GM23248 (cell line): ENCODE measurements at places on chromosomes 11 and 22. TPM values are rescaled to one million over a fixed set of nuclear protein-coding genes. Genes with fewer than 3 reads are reported as not detected.

- DNase-seq = peak; percentile 81
These were observed 4.9 kb upstream of the CELSR1 start for GRCh38 chr22:46542011-46542985.

DNA sequence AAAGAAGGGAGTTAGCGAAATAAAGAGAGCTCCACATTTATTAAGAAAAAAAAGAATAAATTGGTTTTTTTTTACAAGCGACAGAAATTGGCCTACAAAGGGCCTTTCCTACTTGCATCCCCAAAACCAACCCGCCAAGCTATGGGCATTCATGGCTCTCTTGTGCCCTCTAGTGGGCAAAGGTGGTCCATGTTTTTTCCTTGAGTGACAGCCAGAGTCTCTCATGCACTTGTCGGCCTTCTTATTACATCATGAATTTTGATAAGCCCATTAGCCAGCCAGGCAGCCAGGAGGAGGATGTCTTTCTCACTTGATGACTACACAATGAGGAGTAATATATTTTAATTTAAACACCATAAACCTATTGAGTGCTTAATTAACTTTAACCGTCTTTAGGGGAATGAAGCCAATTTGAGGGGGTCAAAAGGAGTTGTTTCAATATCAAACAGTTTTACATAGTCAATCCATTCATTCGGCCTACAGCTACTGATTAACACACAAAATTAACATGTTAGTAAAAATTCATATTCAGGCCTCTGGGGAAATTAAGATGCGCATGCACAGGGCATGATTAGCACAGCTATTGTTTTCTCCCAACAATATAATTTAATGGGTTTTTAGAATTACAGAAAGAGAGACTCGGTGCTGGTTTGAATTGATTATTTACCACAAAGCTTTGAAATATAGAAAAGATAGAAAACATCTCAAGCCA is 85.5 kb downstream of the RCN1 start:
- peak; percentile 80 for DNase-seq

GRCh38 chr11:20066013-20066782 is 94.1 kb downstream of the DBX1 start:
- no peak for DNase-seq

GRCh38 chr11:1834779-1835670 is at the start of gene SYT8:
Gene SYT8, plus strand, starts transcription at chr11:1834990. Its CDS starts 116 bp downstream, at chr11:1835106.
- DNase-seq = no peak

GRCh38 chr11:10503777-10504480 is 37.1 kb downstream of the RNF141 start:
- no peak for DNase-seq

DNA sequence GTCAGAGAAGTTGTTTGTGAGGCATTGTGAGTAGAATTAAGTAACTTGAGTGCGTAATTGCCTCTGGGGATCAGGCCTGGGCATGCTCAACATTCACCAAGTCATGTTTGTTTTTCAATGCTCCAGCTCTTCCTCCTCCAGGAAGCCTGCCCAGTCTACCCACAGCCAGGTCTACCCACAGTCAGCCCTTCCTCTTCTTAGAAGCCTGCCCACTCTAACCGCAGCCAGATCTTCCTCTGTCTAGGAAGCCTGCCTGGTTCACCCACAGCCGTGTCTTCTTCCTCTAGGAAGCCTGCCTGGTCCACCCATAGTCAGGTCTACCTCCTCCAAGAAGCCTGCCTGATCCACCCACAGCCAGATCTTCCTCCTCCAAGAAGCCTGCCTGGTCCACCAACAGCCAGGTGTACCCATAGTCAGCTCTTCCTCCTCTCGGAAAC is 25.0 kb downstream of the LRP5 start:
- no peak for DNase-seq

Gene GSTT2
- 1.2 and 1.4 TPM in 2 replicates for polyA plus RNA-seq

GRCh38 chr11:43708776-43709175 is 28.2 kb downstream of the HSD17B12 start:
- DNase-seq = peak; percentile 6

DNA sequence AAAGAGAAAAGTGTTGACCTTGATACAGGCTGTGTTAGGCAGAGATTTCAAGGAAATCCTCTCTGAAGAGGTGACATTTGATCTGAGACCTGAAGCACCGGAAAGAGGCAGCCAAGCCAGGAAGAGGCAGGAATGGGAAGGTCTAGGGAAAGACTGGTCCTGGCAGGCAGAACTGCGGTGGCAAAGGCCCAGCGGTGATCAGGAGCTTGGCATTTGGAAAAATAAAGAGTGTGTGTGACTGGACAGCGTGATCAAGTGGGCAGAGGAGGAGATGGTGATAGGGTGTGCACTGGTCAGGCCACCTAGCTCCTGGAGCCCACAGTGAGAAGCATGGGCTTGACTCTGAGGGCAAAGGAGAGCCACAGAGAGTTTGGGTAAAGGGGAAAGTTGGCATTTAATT is 27.2 kb upstream of the GAB4 start:
- no peak for DNase-seq

Gene PLEKHB1
- polyA plus RNA-seq = not detected in 2 replicates

DNA sequence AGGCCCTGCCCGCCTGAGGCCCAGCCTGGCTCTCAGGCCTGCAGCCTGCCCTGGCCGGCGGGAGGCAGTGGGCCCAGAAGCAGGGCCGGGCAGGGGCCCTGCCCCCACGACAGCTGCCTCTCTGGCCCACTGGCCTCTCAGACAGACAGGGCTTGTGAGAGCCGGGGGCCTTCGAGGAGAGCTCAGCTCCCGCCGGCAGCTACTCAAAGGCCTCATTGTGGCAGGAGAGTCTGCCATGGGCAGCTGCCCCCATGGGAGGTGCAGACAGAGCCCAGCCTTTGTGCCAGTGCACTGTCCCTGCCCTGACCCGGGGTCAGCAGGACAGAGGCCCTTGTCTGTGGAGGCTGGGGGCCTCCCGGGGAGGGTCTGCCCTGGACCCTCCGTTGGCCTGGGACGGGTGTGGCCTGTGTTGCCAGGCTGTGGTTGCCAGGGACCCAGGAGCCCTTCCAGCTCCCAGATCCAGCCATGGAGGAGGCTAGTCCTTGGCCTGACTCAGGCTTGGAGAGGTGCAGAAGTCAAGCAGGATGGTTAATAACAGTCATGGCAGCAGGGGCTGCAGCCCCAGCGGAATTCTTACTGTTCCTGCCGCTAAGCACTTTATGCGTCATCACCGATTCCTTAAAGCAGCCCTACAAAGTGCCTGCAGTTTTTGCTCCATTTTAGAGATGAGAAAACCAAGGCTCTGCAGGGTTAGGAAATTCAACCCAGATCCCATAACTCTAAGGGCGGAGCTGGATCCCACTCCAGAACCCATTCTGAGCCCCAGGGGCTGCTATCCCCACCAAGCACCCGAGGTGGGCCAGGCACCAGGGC is 12.5 kb downstream of the FLRT1 start:
- no peak for DNase-seq

DNA sequence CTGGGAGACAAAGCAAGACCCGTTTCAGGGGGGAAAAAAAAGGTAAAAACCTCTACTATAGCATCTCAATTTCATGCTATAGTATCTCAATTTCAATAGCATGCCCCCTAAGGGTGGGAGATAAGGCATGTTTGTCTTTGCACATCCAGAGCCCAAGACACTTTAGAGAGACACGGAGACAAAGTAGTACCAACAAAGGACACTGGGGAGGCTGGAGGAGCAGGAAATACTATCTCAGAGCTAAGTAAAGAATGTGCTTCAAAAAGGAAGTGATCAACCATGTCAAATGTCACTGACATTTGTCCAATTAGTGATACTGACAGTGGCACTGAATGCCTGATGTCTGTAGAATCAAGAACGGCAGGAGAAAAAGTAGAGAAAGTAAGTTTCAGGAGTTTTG is 68.6 kb downstream of the RRAS2 start:
- no peak for DNase-seq

Gene ACTN3
- polyA plus RNA-seq = not detected in 2 replicates

GRCh38 chr11:113082341-113082955 is 121.2 kb downstream of the NCAM1 start:
- DNase-seq = no peak

- no peak for DNase-seq
These were observed 7.0 kb downstream of the THY1 start for GRCh38 chr11:119415966-119416365.

Gene TOLLIP
- 53.6 and 57.7 TPM in 2 replicates for polyA plus RNA-seq

- peak; percentile 27 for DNase-seq
These were observed 736.5 kb downstream of the DLG2 start for GRCh38 chr11:84890676-84891075.

- DNase-seq = no peak
These were observed 64.1 kb upstream of the WNT11 start for GRCh38 chr11:76270389-76270788.

DNA sequence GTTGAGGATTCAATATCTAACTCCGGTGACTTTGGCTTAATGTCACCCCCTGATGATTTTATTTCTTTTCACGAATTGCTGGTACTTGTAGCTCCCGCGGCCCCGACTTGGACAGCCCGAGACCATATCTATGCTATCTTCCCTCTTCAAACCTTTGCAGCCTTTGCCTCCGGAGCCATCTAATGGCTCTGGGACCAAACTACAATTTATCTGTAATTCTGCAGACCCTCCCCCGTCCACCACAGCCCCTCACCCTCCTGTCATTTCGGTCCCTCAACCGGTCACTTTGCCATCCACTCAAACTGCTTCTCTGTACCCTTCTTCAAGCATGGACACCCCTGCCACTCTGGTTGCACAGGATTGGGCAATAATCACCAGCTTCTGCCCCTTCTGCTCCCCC is 25.7 kb upstream of the ALDH3B2 start:
- no peak for DNase-seq

GRCh38 chr22:43681731-43682360 is 130.3 kb downstream of the EFCAB6 start:
- DNase-seq = no peak

GRCh38 chr11:79059141-79059540 is 381.7 kb downstream of the TENM4 start:
- DNase-seq = no peak

- DNase-seq = no peak
These were observed 9.9 kb downstream of the SYT9 start for GRCh38 chr11:7261578-7261977.

GRCh38 chr22:43081968-43082367 is 7.2 kb downstream of the TTLL1 start:
- DNase-seq = peak; percentile 36

DNA sequence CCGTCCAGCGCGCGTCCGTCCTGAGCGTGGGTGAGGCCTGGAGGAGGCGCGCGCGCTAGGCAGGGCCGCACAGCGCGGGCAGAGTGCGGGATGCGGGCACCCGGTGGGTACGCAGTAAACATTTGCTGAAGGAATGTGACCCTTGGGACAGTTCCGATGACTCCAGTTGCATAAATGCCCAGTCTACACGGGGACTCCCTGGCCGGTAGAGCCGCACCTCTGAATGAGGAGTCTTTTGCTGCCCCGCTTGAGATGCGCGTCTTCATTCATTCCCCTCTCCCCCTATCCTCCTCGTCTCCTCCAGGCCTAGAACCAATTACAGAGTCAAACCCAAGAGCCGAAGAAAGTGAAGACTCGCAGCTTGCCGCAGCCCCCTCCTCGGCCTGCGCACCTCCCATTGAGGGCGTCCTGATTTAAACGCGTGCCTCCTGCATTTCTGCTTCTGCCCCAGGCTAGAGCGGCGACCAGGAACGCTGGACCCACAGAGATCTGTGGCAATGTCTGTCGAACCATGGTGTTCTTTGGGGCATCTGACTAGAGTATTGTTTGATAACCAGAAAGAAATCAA is 729 bp upstream of the CHKB start:
- peak; percentile 27 for DNase-seq

Gene OR2D2
- polyA plus RNA-seq = not detected in 2 replicates

Gene TECTA
- 0.08 TPM in 2 replicates for polyA plus RNA-seq

Gene SCN2B
- not detected in 2 replicates for polyA plus RNA-seq

DNA sequence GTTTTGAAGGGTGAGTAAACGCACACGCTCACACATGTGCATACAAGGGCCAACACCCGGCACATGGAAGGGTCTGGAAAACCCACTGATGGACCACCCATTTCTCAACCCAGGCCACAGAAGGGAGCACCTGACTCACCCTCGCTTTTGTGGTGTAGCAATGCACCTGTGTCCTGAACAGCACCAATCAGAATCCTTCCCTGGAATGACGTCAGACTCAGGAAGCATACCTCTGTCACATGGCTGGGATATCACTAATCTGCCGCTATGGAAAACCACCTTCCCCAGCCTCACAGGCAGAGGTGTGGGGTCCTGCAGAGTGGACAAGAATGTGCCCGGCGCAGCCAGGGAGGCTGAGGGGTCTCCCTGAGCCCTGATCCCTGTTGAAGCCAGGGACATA is 9.0 kb upstream of the OSM start:
- no peak for DNase-seq

- no peak for DNase-seq
These were observed 40.9 kb downstream of the DGCR2 start for GRCh38 chr22:19081351-19081750.

DNA sequence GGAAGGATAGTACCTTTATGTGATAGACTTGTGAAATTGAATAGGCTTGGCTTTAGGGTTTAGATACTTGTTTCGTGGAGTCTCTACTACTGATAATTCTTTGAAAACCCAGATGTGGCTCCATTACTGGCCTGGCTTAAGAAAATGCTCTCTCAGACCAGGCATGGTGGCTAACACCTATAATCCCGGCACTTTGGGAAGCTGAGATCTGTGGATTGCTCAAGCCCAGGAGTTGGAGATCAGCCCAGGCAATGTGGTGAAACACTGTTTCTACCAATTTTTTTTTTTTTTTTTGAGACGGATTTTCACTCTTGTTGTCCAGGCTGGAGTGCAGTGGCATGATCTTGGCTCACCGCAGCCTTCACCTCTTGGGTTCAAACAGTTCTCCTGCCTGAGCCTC is 40.9 kb downstream of the ATG13 start:
- DNase-seq = peak; percentile 86

Gene FDXACB1
- 2.1 TPM in 2 replicates for polyA plus RNA-seq

GRCh38 chr22:36233796-36234195 is 5.5 kb downstream of the APOL2 start:
- no peak for DNase-seq

DNA sequence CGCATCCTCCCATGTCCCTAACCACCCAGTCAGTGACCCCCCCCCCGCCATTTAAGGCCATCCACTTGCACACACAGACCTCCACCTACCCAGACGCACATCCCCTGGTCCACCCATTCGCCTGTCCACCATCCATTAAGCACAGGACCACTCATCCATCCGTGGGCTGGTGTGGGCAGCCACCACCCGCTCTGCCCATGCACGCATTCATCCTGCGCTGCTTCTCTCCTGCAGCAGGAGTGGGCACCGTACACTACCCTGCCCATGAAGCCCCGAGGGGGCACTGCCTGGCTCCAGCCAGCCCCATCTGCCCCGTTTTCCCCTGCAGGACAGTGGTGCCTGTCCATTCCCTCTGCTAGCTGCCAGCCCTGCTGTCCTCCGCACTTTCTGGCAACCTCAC is 3.9 kb upstream of the SLC16A8 start:
- DNase-seq = no peak

Gene ACO2
- 68.1 and 68.7 TPM in 2 replicates for polyA plus RNA-seq

GRCh38 chr11:109153836-109154235 is 268.2 kb upstream of the C11orf87 start:
- DNase-seq = no peak

GRCh38 chr11:30889143-30889794 is 303.1 kb upstream of the MPPED2 start:
- DNase-seq = peak; percentile 7

- peak; percentile 46 for DNase-seq
These were observed 8.0 kb upstream of the PDGFB start for GRCh38 chr22:39252461-39253434.
